Endothelial cell of umbilical vein (primary cell): ENCODE measurements at places on chromosomes 5 and 9. TPM values are rescaled to one million over a fixed set of nuclear protein-coding genes. Genes with fewer than 3 reads are reported as not detected.

GRCh38 chr5:177132136-177133095 is 1.2 kb upstream of the NSD1 start:
- DNase-seq, result no peak

- DNase-seq, result no peak
Observed at GRCh38 chr9:129402931-129403778, 217.7 kb downstream of the C9orf50 start.

GRCh38 chr9:137685741-137686420 is 67.1 kb downstream of the EHMT1 start:
- no peak for DNase-seq

GRCh38 chr9:77601476-77602099 is 46.5 kb downstream of the GNA14 start:
- DNase-seq, result no peak

- no peak for DNase-seq
Observed at GRCh38 chr5:102969641-102970040, 150.3 kb downstream of the GIN1 start.

GRCh38 chr9:138009803-138010690 is 132.5 kb downstream of the CACNA1B start:
- no peak for DNase-seq

- no peak for DNase-seq
Observed at GRCh38 chr5:132687995-132688394, 14.2 kb downstream of the IL4 start.

GRCh38 chr5:43049236-43049635 is 9.1 kb upstream of the ANXA2R start:
- no peak for DNase-seq

DNA sequence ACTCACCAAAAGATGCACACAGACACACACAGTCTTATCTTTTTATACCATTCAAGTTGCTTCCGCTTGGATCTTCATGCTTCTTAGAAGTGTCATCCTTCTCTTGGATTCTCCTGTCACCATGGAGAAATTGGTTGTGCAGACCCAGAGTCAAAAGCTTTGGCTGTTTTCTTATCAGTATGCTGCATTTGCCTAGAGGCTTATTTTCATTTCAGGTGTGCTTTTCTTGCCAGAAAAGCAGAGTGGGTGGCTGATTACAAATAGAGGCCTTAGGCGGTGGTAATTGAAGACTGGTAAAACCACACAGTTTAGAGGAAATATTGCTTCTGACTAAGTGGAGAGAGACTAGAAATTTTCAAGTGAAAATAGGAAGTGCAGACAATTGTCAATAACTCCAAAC is 70.2 kb upstream of the TLE4 start:
- DNase-seq, result no peak

- DNase-seq, result no peak
Observed at GRCh38 chr5:5219541-5219940, 79.4 kb downstream of the ADAMTS16 start.

The NUTM2F gene
- not detected in 2 replicates for total RNA-seq

The F2RL2 gene
- 10.2 and 19.8 TPM in 2 replicates for total RNA-seq

The RASEF gene
- 0.05 and 0.11 TPM in 2 replicates for total RNA-seq
